ENCODE measurements at places on chromosomes 3 and 15.

GRCh38 chr3:31405515-31405914, 127.2 kb upstream of the STT3B start:
- DNase-seq: no peak

GRCh38 chr3:158703566-158703965, 28.7 kb downstream of the RARRES1 start:
- DNase-seq: no peak

DNA sequence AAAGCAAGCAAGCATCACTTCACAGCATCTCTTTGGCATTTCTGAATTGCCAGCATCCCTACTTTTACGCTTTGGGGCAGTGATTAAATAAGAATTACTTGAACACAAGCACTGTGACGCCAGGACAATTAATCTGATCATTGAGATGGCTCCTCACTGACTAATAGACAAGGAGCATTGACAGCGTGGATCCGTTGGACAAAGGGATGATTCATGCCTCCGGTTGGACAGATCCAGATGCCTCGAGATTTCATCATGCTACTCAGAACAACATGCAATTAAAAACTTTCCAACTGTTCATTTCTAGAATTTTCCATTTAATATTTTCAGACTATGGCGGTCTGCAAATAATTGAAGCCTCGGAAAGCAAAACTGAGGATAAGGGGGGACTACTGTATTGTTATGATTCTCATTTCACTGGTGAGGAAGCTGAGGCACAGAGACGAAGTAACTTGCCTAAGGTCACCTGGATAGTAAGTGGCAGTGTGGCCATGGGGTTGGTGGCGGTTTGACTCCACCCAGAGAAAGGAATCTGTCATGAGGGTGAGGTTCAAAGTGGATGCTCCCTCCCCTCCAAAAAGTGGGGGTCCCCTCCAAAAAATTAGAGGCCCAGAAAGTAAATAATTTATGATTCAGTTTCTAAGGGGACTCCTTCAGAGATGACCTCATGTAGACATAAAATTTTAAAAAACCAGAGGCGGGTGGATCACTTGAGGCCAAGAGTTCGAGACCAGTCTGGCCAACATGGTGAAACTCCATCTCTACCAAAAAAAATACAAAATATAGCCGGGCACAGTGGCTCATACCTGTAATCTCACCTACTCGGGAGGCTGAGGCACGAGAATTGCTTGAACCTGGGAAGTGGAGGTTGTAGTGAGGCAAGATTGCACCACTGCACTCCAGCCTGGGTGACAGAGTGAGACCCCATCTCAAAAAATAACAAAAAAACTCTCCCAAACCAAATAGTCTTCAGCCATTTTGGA, 12.3 kb upstream of the PGPEP1L start:
- DNase-seq: no peak

DNA sequence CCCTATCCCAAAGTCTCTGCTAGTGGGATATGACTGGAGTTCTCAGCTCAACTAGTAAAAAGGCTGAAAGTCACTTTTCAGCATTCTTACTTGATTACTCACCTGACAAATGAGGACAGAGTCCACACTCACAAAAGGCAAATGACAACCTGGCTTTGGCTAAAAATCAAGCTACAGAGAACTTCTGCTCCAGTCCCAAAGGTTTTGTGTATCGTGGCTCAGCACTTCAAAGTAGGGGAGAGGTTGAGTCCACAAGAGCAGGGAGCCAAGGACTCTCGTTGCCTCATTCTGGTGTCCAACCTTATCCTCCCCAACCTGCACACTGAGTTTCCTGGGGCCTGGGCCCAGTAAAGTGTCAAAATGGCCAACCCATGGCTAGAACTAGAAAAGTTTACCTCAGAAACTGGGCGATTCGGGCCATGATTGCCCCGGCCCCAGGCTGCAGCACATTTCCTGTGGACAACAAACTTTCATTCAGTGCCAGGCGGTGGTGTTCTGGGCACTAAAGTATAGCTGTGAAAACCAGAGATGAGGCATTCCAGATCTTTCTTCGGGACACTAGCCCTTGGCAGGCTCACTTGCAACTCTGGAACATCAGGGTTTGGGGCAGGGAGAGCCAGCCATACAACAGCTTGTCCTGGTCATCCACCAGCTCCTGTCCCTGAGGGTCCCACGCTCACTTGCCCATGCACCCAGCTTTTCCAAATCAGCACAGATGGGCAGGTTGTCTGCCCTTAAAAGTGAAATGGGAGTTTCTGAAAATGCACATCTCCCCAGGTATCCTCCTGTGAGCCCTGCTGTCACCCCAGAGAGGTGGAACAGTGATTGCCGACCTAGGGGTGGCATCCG, 3.1 kb downstream of the ACAA1 start:
- no peak for DNase-seq

- DNase-seq: no peak
Observed at GRCh38 chr15:99371180-99372103, 120.2 kb downstream of the LRRC28 start.

DNA sequence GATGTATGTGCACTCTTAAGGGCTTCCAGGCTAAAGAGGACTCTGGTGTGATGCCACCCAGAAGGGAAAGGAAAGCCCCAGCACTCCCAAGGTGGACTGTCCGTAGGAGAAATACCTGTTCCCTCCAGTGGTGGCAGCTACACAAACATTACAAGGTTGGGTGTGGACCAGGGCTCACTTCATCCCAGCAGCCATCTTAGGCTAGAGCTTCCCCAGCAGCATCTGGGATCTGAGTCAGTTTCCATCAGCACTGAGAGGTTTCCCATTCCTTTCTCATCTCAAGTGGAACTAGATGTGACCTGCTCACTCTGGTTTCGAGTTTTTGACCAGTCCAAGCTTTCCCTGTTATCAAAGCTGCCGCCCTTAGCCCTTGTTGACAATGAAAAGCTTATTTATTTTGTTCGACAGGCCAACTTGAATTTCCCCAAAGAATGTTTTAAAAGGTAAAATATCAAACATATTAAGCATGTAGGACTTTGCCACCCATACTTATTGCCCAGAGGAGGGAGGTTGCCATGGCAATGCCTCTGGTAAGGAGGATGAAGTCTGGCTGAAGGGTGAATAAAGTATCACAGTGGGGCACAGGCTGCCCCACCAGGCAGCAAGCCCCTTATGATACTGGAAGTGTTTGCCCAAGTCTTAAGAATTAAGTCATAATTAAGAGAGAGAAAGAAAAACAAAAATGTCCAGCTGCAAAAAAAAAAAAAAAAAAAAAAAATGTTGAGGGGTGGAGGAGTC, 28.9 kb downstream of the CLDN18 start:
- no peak for DNase-seq

GRCh38 chr3:13891492-13892073, 11.7 kb upstream of the WNT7A start:
- no peak for DNase-seq

DNA sequence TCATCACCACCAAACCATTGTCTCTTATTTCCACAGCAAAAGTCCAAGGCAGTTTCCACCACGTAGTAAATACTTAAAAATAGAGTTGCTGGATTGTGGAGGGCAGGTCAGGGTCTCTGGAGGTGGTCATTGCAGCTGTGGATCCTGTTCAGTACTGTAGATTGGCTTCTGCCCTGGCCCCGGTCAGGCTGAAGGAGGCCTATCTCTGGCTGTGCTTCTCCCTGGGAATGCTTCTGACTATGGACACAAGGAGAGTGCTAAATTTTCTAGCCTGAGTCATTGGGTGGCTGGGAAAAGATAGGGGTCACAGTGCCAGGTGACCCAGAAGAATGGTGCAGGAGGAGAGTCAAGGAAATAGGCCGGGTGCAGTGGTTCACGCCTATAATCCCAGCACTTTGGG, 26.3 kb upstream of the GMPPB start:
- DNase-seq: no peak

DNA sequence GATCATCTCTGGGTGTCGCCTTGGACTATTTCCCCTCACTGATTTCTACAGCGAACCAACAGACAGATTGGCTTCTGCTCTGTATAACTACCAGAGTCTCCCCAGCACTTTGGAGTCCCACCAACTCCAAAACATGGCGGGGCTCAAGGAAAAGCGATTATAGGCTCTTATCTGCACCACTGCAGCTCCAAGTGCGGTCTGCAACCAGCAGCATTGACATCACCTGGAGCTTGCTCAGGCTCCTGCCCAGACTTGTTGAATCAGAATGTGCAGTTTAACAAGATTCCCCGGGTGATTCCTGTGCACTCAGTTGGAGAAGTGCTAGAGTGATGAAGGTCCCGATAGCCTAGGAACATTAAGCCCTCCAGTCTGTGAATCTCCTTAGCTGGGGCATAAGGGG, 9.0 kb downstream of the CCK start:
- no peak for DNase-seq

DNA sequence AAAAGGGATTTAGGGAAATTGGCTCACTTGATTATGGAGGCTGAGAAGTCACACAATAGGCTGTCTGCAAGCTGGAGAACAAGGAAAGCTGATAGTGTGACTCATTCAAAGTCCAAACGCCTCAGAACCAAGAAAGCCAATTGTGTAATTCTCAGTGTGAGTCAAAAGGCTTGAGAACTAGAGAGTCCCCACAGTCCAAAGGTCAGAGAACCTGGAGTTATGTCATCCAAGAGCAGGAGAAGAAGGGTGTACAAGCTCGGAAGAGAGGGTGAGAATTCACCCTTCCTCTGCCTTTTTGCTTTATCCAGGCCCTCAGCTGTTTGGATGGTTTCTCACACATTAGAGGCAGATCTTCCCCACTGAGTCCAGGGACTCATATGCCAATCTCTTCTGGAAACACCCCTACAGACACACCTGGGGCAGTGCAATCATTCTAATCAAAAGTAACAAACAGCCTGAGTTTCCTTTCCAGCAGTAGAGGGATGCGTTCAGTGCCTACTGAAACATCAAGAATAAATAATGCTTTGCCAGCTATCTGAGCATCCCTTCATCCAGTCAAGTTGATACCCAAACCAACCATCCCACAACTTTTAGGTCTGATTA, 271.5 kb downstream of the SATB1 start:
- no peak for DNase-seq

- no peak for DNase-seq
Observed at GRCh38 chr15:31147456-31147855, 45.9 kb upstream of the TRPM1 start.

GRCh38 chr3:149542375-149543312, 68.1 kb downstream of the TM4SF4 start:
- no peak for DNase-seq

DNA sequence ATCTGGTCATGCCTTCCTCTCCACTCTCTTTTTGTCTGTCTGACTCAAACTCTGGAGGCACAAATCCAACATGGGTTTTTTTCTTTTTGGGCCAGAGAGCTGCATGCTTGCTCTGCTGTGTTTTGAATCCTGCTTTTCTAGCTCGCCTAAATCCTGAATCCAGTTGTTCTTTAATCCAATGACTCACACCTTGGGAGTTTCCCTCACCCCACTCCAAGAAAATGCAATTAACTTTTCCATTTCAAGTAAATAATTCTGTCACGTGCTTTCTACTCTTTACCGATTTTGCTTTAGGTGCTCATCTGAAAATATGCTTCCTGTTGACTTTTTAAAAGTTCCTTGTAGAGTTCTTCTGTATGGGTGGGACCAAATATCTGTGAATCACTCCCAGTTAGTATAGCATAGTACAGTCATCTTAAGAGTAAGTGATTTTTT, 47.6 kb downstream of the SLMAP start:
- peak; percentile 26 for DNase-seq

- no peak for DNase-seq
Observed at GRCh38 chr3:142837526-142837925, 51.4 kb downstream of the PCOLCE2 start.

GRCh38 chr3:69764861-69765260, 25.6 kb downstream of the MITF start:
- no peak for DNase-seq
